DMS153 (cell line): ENCODE measurements at places on chromosomes 4 and X.
A peak's percentile ranks its signal among the peaks of the same experiment; 100 is the strongest.

DNA sequence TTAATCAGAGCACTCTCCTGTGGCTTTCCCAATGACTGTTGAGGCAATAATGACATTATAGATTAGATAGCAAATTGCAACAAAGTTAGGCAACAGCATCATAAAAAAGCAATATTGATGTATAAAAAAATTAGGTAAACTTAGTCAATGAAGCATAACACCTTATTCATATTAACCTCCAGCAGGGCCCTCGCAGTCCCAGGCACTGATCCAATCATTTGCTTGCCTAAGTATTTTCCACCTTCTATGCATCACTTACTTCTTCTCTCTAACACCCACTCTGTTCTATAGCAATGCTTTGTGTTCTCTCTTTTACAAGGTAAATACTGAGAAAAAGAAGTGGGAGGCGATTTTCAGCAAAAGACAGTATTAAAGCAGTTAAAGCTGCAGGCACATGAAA lies 833.5 kb upstream of the ADGRL3 start:
- DNase-seq, result no peak

DNA sequence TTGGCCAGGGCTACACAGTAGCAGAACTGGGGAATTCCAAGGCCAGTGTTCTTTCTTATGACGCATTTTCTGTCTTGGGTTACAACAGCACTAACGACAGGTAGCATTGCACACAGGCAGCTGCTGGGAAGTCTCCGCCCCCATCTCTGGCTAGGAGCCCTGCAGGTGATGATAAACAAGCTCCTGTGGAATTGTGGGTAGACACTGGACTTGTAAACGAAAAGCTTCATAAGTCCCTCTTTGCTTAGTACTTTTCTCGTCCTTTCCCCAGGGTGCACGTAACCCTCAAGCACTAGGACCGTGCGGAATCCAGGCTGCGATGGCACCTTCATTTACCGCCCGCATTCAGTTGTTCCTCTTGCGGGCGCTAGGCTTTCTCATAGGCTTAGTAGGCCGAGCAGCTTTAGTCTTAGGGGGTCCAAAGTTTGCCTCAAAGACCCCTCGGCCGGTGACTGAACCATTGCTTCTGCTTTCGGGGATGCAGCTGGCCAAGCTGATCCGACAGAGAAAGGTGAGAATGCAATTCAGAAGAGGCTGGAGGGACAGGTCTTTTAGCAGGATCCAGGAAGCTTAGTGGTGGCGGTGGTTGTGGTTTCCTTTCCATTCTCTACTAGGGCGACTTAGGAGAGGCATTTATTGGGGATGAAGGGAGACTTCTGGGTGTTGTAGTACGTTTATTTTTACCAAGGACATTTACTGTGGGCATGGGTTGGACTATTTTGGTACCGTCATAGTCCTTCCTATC lies at the start of gene FAAH2:
Gene FAAH2 (plus strand): TSS at position 200 of the 745 bp plus-strand sequence. CDS start 120 bp downstream, at position 320.
- DNase-seq, result peak; percentile 90

DNA sequence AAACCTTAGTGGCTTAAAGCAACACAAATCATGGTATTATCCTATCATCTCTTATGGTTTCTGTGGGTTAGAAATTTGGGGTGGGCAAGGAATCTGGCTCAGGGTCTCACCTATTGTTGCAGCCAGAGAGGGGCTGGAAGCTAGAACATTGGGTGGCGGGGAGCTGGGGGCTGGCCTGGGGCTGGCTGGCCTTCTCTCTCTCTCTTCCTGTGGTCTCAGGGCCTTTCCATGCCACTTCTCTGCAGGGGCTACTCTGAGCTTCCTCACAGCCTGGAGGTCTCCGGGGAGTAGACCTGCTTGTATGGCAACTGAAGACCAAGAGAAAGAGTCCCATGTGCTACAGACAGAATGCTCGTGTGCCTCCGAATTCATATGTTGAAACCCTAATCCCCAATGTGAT lies 10.7 kb upstream of the XPNPEP2 start:
- DNase-seq, result no peak

- no peak for DNase-seq
These were observed 92.1 kb downstream of the AFF1 start for GRCh38 chr4:87026800-87027495.

GRCh38 chr4:98568941-98569663 lies 89.3 kb downstream of the TSPAN5 start:
- no peak for DNase-seq

DNA sequence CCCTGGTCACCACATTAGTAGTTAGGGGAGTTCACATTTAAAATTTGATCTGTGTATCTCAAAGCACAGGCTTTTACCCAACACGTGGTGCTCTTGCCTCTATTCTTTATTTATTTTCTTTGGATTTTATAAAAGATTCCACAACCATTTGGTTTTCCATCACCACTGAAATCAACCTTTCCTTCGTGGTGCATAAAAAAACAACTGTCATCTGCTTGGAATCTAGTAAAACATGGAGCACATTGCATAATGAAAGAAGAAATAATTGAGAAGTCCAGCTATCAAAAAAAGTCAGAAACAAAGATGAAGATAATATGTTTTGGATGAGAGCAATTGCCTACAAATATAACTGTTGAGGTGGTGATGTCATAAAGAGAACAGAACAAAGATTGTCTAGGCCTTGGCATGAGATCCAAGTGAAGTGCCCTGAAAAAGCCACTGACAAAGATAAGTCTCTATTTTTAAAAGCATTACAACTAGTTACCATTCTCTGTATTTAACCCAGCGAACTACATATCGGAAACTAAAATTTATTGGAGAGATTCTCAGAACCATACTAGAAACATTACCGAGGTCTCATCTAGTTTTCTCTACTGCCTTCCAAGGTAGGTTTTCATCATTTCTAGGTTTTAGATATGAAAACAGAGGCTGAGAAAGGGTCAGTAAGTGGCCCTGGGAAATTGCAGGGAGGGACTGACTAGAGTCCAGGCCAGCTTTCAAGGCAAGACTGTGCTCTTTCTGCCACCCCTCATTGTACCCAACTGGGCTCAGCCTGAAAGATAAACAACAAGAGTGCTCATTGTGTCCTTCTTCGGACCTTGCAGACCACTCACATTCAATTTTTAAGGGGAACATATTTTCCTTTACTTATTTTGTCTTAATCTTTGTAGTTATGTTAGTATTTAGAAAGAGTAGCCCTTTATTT lies 127.3 kb downstream of the MAD2L1 start:
- DNase-seq, result no peak

- no peak for DNase-seq
These were observed 866 bp downstream of the RBM46 start for GRCh38 chr4:154781983-154782293.

DNA sequence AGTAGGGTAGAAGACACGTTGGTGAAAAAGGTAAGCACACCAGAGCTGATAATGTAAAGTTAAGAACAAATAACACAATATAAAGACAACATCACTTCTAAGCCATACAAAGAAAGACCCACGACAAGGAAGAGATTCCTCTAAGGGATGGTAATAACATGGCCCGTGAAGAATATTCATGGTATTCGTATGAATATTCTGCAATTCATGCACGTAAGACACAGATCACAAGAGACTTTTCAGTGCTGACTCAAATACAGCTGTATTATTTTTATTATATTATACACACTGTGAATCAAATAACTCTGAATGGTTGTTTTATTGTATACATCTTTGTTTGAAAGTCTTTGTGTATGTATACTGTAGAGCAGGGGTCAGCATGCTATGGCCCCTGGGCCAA lies 29.5 kb upstream of the ZCCHC13 start:
- DNase-seq, result no peak

DNA sequence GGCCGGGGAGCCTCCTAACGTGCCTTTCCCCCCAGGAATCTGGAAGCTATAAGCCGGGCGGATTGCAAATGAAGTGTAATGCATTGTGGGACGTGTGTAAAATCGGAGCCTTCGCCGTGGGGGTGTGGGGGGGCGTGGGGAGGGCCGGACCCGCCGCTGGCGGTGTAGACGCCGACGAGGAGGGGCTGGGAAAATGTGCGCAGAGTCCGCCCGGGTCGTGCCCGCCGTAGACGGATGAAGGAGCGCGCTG lies 1.3 kb downstream of the STOX2 start:
- no peak for DNase-seq

- no peak for DNase-seq
These were observed 4.5 kb downstream of the DDX60L start for GRCh38 chr4:168475745-168476144.

GRCh38 chrX:108438110-108438623 lies at the start of gene COL4A6:
Gene COL4A6 (minus strand): TSS chrX:108438422. CDS start chrX:108438196, 226 bp downstream.
- DNase-seq, result no peak

DNA sequence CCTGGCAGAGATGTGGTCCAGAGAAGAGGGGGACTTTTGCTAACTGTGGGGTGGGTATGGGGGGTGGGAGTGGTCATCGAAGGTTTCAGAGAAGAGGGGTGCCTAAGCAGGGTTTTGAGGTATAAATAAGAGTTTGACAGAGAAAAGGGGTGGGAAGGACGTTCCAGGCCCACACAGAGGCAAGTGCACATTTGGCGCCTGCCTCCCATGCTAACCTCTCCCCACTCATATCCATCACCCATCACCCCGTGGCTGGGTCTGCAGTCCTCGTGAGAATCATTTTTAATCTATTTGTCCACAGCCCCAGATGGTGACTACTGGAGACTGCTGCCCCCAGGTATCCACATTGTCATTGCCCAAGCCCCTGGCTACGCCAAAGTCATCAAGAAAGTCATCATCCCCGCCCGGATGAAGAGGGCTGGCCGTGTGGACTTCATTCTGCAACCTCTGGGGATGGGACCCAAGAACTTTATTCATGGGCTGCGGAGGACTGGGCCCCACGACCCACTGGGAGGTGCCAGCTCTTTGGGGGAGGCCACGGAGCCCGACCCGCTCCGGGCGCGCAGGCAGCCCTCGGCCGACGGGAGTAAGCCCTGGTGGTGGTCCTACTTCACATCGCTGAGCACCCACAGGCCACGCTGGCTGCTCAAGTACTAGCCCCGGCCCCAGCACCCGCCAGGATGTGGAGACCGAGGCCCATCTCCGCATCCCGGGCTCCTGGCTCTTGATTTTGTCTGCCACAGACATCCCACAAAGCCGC lies 26.6 kb downstream of the CPZ start:
- no peak for DNase-seq

GRCh38 chr4:158250321-158250720 lies 40.0 kb downstream of the TMEM144 start:
- DNase-seq, result no peak

DNA sequence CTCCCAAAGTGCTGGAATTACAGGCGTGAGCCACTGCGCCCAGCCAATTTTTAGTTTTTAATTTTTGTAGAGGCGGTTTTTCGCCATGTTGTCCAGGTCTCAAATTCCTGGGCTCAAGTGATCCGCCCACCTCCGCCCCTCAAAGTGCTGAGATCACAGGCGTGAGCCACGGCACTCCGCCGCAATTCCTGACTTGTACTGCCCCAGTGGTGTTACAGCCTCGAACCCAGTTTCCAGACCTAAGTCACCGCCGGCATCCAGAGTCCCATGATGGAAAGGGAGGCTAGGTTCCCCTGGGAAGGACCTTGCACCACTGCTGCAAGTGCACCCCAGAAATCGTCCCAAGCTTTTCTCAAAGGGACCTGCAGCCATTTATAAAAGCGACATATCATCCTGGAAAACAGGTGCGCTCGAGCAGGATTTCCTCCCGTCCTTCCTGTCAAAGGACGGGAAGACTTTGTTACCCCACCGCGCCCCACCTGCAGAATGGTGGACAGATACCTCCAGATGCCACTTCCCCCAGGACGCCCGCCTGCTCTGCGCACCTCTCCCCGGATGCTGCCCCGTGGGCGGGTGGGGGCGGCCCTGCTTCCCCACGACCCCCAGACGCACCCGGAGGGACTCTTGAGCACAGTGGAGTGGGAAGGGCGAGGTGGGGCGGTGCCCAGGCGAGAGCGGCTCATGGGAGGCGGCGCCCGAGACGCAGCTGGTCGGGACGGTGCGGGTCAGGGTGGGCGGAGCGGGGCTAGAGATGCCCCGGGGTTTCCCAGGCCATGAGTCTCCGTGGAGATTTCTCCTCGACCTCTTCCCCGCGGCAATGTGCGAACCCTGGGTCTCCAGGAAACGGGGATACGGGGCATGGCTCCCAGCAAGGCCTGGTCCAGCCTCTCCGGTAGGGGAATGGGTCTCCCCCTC lies 947 bp upstream of the RPL10 start:
- DNase-seq, result peak; percentile 50

DNA sequence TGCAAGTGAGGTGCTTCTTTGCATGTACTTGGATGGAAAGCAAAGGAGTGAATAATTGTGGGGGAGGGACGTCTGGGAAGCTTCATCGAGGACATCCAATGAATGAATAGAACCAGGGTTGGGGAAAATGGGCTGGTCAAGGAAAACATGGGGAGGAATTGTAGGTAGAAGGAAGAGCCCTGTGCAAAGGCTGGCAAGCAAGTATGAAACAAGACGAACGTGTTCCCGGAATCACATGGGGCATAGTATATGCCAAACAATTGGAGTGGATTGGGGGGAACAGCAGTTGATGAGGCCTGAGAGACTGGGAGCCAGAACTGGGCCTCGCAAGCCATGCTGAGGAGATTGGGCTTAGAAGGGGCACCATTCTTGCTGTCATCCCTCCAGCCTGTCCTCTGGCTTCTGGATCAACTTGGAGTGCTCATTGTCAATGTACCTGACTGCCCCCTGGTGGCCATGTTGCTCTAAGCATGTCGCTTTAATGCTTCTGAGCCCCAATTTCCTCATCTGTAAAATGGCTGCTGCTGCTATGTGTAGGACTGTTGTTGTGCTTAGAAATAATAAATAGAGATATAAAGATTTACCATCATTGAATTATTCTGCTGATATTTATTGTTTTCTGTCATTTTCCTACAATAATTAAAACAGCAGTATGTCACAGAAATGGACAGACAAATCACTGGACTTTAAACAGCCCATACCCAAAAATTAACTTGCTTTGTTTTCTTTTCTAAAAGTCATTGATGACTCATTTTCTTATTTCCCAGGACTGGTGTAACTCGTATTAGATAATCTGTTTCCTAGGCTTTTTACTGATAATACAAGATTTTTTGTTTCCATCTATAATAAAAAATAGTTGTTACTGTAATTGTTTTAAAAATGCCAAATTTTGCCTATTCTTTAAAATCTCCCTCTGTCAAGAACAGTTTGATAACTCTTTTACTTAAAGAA lies 66.4 kb downstream of the JADE3 start:
- DNase-seq, result no peak

GRCh38 chr4:93478805-93479204 lies 349.7 kb upstream of the ATOH1 start:
- no peak for DNase-seq

- DNase-seq, result no peak
These were observed 86.5 kb downstream of the GLRA3 start for GRCh38 chr4:174742561-174742960.

- no peak for DNase-seq
These were observed 13.6 kb downstream of the ELOVL6 start for GRCh38 chr4:110184791-110185155.

DNA sequence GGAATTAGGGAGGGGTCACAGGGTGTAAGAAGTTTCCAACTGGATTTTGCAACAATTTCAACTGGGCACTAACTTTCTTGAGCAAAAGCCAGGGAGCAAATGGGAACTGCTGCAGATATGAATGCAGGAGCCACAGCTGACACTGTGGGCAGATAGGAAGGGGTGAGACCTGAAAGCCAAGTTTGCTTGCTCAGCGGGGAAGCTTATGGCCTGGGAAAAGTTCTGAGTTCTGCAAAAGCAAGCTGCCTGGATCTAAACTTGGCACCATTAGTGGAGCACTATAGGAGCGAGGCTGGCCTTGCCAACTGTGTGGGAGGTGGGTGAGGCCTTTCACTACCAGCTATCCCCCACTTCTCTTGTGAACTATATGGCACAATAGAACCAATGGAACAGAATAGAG lies 11.1 kb downstream of the CYSLTR1 start:
- DNase-seq, result no peak

GRCh38 chr4:25421816-25422525 lies 44.9 kb downstream of the ANAPC4 start:
- DNase-seq, result no peak

- no peak for DNase-seq
These were observed 805.8 kb upstream of the PABPC4L start for GRCh38 chr4:135007400-135007799.

GRCh38 chr4:7430965-7431695 lies 3.6 kb downstream of the PSAPL1 start:
- no peak for DNase-seq
